K562 (cell line): ENCODE measurements at places on chromosomes 7 and 10. TPM values are rescaled to one million over a fixed set of nuclear protein-coding genes. Genes with fewer than 3 reads are reported as not detected.

The TMEM270 gene
- total RNA-seq = not detected in 2 replicates

The MLXIPL gene
- total RNA-seq = 10.2 and 11.8 TPM in 2 replicates

The NKX1-2 gene
- 0.04 TPM in 1 of 2 replicates, not detected in the other for total RNA-seq

The GPR15LG gene
- total RNA-seq = not detected in 2 replicates

GRCh38 chr10:124599588-124600050 is 138.0 kb downstream of the LHPP start:
- DNase-seq = no peak

- DNase-seq = no peak
Measured at GRCh38 chr10:71437537-71438092, 40.9 kb downstream of the CDH23 start.

- DNase-seq = peak; percentile 88
Measured at GRCh38 chr7:106858618-106859532, 6.2 kb upstream of the PIK3CG start.

DNA sequence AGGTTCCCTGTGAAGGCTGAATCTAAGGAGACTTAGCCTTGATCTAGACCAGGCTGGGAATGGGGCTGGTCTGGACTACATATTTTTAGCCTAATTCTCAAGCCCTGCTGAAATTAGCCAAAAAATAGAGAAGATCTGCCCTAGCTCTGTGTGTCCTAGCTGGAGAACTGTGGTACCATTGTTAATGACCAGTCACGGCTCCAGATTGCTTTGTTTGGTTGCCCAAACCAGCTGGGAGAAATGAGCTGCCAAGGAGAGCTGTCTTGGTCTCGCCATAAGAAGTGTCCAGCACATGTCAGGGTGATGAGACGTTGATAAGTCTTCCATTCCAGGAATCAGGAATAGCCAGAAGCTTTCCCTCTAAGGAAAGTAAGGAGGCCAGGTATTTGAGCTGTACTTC is 20.7 kb downstream of the GBX1 start:
- DNase-seq = no peak

The UTF1 gene
- 0.16 and 0.35 TPM in 2 replicates for total RNA-seq

GRCh38 chr10:80280071-80280800 is 9.2 kb downstream of the MAT1A start:
- DNase-seq = no peak

DNA sequence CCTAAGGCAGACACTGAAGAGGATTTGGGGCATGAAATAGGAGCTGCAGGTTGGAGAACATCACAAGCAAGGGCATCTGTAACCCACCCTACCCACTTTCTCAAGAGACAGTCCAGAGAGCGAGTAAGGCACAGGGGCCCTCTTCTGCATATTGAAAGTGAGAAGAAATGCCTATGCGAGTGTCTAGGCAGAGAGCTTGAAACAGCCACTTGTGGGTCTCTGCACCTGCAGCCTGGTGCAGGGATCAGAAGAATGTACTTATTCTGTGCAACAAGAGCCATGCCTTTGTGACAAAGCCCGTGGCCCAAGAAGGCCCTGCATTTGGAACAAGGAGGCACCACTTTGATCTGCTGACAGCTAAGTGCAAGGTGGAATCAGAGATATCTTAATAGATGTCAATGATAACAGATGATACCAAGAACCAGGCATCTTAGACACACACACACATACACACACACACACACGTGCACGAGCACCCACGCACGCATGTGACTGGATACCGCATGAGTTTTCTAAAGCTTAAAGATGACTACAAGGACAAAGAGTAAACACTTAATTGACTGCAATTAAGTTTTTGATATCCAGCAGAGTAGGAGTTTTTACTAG is 89.3 kb downstream of the NPSR1 start:
- no peak for DNase-seq

GRCh38 chr7:28942168-28942567 is 16.0 kb downstream of the TRIL start:
- DNase-seq = no peak

DNA sequence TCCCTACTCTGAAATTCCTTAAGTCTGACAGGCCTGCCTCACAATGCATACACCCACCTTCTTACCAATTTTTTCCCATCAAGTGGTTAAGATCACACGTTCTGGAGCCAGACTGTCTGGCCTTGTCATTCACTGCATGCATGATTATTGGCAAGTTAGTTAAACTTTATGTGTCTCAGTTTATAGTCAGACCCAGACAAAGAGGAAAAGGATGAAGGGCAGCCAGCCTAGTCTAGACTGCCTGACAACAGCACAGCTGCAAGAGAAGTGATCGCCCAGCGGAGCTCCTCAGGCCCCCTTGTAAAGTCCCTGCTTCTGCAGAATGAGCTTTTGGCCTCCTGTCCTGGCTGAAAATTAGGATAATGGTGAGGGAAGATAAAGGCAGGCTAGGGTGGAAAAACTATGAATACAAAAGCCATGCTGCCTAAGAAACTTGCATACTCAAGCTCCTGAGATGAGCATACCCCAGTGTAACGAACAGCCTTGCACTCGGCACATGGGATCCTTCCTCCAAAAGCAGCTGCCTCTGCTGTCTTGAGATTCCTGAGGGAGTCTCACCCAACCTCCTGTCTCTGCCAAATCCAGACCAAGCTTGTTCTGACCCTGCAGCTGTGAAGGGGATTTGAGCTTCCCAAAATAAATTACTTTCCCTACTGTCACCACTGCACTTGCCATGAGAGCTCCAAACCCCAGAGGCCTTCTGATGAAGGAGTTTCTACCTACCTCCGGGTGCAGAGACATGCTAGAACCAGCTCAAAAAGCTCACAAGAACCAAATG is 26.7 kb upstream of the MRLN start:
- no peak for DNase-seq

The NPC1L1 gene
- 0.02 and 0.07 TPM in 2 replicates for total RNA-seq
